Activated T-helper 9 cell treated with anti-CD3 and anti-CD28 coated beads, Interleukin-2, amount 50 U/mL, for 16 hours (primary cell): ENCODE measurements at places on chromosomes 5 and 9.

DNA sequence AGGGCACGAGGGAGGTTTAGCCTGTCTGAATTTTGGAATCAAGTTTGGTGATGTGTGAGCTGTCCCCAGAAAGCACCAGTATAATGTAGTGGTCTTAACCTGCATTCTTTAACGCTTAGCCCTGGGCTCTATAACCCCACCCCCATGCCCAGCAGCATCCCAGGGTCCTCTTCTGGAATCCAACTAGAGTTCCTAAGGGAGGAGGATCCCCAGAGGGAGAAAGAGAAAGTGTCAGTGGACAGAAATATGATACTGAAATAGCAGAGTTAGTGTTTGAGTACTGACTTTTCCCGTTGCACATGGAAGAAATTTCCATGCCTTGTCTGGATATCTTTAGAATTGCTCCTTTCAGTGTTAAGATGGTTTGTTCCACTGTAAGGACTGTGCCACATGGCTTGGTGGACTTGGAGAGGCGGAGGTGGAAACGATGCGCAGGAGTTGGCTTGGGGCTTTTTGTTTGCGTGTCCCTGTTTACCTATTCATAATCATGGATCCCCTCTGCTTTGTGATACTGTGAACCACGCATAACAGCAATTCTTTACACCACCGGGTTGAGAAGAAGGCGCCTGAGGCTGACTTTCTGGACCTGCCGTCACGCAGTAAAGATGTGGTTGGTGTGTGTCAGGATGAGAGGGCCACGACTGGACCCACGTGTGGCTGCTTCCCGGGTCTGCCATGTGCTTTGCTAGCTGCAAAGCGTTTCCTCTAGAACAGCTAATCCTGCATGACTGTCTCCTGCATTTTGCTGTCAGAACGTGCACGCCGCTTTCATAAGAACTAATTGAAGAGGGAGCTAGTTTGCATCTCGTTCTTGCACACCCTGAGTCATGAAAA lies 142.3 kb downstream of the SMARCA2 start:
- DNase-seq: peak; percentile 16

DNA sequence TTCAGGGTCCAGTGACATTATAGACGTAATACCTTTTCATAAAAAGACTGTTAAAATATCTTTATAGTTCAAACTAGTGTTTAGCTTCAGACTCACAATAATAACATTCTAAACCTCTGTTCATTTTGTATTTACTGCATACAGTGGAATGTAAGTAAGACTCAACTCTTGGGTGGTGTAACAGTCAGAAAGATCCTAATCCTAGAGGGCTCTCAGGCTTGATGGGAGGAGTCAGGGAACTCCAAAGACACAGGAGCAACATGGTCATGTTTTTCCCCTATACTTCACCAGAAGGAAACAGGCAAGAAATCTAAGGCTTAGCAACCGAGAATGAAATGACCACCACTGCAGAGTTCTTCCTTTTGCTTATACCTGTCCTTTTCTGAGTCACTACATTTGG lies 82.6 kb downstream of the MRPS27 start:
- no peak for DNase-seq

GRCh38 chr5:59863777-59864176 lies 29.7 kb downstream of the PDE4D start:
- no peak for DNase-seq

- no peak for DNase-seq
Measured at GRCh38 chr5:142215915-142216681, 107.5 kb downstream of the NDFIP1 start.

GRCh38 chr9:114824110-114824509 lies 18.3 kb upstream of the TNFSF15 start:
- DNase-seq: no peak
